ENCODE measurements at places on chromosomes 16 and 17.

GRCh38 chr17:3956327-3956957, 7.8 kb downstream of the ATP2A3 start:
- DNase-seq: no peak

DNA sequence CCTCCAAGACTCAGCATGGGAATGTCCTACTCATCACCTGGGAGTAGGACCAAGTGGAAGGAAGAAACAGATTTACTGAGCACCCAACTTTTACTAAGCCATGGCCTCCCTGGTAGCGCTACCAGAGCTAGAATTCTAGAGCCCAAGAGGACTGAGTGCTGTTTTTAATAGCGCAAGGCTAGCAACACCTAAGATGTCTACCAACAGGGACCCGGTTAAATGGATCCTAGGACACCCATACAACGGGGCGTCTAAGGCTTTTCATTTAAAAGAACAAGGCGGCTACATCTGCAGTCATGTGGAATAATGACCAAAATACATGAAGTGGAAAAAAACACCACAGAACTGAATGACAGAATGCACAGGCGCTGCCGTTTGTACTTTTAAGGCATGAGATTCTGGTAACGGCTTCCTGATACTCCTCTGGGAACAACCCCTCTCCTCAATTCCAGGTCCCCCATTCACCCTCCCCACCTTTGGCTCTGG, 5.1 kb downstream of the GGA2 start:
- no peak for DNase-seq

GRCh38 chr17:2176499-2177169, 121.7 kb downstream of the HIC1 start:
- no peak for DNase-seq

DNA sequence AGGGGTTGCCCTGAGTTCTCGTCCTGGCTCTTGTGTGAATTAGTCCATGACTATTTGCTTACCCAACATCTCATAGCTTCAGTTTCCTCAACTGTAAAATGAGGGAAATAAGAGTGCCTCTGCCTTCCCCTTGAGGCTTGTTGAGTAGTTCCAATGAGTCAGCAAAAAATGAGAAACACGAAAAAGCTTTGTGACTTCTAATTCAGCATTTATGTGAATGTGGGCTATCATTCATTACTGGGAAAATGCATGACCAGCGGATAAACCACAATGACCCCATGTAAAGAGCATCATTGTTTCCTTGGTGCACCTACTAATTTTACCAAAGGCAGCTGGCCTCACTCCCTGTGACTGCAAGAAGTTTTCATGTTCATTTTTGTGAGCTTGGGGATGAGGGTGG, 374.6 kb upstream of the HSBP1 start:
- no peak for DNase-seq

- no peak for DNase-seq
Observed at GRCh38 chr17:50470426-50470825, 1.7 kb upstream of the CHAD start.

DNA sequence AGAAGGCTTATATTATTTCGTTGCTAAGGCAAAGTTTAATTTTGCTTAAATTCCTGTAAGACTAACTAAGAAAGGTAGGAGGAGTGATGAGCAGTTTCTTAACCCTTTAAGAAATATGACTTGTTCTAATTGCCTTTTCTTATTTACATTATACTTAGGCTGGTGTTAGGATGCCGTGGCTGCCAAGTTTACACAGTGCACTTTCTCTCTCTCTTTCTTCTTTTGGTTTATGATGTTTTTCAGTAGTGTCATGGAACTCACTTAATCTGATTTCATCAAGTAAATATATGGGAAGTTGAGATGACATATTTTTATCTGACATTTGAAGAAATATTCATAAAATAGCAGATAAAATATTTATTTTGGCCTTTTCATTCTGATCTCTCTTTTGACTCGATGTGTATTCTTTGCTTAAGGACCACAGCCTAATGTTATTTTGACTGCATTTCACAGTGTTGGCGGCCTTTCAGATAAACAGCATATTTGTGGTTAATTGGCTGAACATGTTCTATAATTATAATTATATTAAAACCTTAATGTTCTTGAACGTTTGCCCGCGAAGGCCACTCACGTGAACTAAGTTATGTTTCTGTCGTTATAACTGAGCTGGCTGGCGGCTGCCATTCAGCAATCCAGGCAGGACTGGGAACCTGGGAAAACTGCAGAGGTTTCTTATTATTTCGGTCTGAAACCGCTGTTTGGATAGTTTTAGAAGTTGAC, 191.6 kb downstream of the WWOX start:
- DNase-seq: no peak

- DNase-seq: no peak
Observed at GRCh38 chr17:40293363-40293762, 5.7 kb downstream of the CDC6 start.

GRCh38 chr16:10889855-10890254, 12.9 kb downstream of the CIITA start:
- no peak for DNase-seq

DNA sequence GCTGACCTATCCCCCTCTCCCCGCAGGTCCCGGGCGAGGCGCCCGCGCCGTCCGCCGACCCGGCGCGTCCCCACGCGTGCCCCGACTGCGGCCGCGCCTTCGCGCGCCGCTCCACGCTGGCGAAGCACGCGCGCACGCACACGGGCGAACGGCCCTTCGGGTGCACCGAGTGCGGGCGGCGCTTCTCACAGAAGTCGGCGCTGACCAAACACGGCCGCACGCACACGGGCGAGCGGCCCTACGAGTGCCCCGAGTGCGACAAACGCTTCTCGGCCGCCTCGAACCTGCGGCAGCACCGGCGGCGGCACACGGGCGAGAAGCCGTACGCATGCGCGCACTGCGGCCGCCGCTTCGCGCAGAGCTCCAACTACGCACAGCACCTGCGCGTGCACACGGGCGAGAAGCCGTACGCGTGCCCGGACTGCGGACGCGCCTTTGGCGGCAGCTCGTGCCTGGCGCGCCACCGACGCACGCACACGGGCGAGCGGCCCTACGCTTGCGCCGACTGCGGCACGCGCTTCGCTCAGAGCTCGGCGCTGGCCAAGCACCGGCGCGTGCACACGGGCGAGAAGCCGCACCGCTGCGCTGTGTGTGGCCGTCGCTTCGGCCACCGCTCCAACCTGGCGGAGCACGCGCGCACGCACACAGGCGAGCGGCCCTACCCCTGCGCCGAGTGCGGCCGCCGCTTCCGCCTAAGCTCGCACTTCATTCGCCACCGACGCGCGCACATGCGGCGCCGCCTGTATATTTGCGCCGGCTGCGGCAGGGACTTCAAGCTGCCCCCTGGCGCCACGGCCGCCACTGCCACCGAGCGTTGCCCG, 10.3 kb downstream of the ZNF771 start:
- peak; percentile 64 for DNase-seq

DNA sequence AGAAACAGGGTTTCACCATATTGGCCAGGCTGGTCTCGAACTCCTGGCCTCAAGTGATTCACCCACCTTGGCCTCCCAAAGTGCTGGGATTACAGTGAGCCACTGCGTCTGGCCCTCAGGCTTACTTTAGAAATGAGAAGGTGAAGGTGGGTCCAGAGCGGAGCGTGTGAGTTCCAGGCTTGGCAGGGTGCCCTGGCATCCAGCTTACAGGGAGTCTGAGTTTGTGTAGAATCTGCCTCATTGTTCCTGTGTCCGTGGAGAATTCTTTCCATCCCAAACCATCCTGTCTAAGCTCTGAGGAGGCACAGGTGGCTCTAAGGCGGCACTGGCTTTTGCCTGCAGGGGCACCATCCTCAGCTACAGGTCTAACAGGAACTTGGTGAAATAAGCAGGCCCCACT, 50.6 kb downstream of the RAB11FIP3 start:
- no peak for DNase-seq

- no peak for DNase-seq
Observed at GRCh38 chr17:18318117-18318516, 3.0 kb downstream of the SMCR8 start.

DNA sequence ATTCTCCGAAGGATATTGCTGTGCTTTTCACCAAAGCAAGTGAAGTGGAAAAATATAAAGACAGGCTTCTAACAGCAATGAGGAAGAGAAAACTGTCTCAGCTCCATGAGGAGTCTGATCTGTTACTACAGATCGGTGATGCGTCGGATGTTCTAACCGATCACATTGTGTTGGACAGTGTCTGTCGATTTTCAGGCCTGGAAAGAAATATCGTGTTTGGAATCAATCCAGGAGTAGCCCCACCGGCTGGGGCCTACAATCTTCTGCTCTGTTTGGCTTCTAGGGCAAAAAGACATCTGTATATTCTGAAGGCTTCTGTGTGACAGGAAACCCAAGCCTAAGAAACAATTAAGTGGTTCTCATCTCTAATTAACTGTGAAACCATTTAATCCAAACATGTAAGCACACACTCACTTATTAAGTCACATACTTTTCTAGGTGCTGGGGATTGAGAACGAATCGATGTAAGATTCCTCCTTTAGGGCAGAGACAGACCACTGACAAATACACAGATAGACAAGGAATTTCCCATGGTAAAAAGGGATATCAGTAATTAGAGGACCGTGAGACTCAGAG, 22.8 kb downstream of the SLFN5 start:
- DNase-seq: no peak

DNA sequence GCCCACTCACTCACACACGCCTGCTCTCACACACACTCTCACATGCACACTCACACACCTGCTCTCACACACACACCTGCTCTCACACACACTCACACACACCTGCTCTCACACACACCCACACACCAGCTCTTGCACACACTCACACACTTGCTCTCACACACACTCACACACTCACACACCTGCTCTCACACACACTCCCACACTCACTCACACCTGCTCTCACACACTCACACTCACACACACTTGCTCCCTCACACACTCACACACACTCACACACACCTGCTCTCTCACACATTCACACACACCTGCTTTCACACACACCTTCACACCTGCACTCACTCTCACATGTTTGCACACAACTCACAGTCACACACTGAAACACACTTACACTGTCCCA, 4.0 kb downstream of the CD300H start:
- no peak for DNase-seq

DNA sequence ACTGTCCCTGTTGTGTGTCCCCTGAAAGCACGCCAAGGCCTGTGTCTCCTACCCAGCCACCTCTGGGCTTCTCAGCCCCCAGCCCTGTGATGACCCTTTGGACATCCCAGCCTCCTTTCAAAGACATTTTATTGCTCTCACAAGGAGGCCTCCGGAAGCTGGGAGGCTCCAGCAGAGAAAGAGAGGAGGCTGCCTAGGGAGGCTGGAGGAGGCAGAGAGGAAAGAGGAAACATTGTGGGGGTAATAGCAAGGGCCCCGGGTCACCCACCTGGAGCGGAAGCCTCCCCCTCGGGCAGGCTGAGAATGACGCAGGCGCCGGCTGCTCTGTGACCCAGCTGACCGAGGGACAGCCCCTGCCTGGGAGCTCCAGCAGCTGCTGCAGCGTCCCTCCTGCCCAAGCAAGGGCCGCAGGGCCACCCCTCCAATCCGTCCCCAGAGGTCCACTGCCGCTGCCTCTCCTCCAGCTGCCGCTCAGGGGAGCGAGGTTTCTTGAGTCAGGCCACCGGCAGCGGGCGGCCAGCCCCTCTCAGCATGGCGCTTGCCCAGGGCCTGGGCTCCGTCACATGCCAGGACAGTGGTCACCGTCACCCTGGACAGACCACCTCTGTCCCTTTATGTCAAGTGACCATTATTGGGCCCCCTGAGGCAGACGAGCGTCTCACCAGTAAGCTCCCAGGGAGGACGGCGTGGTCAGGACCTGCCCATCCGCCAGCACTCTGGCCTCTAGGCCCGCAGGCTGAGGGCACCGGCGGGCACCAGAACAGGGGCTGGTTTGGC, 29.3 kb downstream of the ACTG1 start:
- DNase-seq: no peak

DNA sequence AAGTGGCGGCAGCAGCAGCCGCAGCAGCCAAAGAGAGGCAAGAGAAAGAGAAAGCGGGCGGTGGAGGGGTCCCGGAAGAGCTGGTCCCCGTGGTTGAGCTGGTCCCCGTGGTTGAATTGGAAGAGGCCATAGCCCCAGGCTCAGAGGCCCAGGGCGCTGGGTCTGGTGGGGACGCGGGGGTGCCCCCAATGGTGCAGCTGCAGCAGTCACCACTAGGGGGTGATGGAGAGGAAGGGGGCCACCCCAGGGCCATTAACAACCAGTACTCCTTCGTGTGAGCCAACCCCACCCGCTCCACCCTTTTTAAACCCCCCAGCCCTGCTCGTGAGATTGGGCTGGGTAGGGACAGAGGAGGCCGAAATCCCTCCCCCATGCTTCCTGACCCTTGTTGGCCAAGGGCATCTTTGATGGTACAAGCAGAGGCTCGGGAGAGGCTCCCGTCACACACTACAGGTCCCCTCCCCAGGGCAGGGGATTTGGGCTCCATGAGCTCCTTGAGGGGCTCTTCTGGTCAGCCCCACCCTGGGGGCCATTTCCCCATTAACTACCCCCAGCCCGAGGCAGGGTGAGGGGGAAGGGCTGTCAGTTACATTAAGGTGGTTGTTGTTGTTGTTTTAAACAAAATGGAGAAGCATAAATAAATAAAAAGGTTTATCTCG, 4.6 kb upstream of the ATP2A1 start:
- peak; percentile 30 for DNase-seq

DNA sequence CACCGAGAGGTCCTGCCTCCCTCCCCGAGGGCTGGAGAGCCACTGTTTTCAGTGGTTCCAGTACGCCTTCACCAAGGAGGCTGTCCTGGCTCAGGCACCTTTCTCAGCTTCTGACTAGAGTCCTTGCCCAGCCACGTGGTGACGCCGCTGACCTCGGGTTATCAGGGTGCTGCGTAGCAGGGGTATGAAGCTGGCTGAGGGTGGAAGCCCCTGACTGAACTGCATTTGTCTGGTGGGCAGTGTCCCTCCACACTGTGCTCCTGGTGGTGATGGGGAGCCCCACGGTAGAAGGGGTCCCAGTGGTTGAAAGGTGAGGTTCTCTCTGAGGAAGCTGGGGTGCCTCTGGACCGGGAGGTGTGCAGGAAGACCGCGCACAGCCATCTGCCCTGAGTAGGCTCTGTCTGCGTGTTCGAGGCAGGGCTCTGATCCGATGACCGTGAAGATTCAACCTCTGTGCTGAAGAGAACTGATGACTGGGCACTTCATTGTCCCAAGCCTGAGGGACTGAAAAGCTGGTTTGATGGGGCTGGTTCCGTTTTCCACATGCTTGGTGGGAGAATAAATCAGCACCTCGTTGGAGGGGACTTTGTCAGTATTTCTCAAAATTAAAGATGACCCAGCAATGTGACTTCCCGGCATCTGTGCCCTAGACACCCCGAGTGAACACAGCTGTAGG, 2.5 kb downstream of the ACSF3 start:
- DNase-seq: no peak

- DNase-seq: no peak
Observed at GRCh38 chr17:3558603-3559269, 1.1 kb upstream of the TRPV3 start.

DNA sequence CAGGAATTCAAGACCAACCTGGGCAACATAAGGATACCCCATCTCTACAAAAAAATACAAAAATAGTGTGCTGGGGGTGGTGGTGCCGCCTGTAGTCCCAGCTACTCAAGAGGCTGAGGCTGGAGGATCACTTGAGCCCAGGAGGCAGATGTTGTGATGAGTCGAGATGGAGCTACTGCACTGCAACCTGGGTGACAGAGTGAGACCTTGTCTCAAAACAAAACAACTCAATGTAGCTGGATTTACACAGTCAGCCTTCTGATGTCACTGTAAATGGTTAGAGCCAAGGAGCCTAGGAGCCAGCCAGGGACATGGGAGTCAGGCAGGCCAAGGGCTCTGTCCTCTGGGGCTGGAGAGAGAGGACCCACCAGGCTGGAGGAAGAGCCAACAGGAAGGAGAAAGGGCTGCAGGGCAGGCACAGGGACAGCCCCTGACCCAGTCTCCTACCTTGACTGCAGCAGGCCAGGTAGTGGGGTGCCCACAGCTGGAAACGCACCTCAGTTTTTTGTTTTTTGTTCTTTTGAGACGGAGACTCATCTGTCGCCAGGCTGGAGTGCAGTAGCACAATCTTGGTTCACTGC, 8.4 kb downstream of the CDIPT start:
- no peak for DNase-seq

All from stimulated activated CD4-positive, alpha-beta T cell treated with anti-CD3 and anti-CD28 coated beads, Interleukin-1b, Interleukin-23, amount 100 ng/mL, for 1 hour (primary cell).